Left ventricle myocardium inferior (tissue), 1 donor: ENCODE measurements at places on chromosomes 3 and 15. TPM values are rescaled to one million over a fixed set of nuclear protein-coding genes. Genes with fewer than 3 reads are reported as not detected.

The TMEM41A gene
- total RNA-seq, result 10.0 TPM

The CDHR4 gene
- total RNA-seq, result not detected

The MPI gene
- total RNA-seq, result 52.3 TPM

The SIDT1 gene
- total RNA-seq, result 0.69 TPM

The PIGZ gene
- 3.7 TPM for total RNA-seq

The PLSCR2 gene
- not detected for total RNA-seq

The PFN2 gene
- 40.8 TPM for total RNA-seq

The MEIS2 gene
- total RNA-seq, result 36.0 TPM

The THAP10 gene
- 5.6 TPM for total RNA-seq

The SHC4 gene
- total RNA-seq, result 3.3 TPM

The INKA1 gene
- 2.3 TPM for total RNA-seq

The WNT7A gene
- not detected for total RNA-seq

The SPTBN5 gene
- 2.7 TPM for total RNA-seq
